ENCODE measurements at places on chromosomes 13 and 19.

- no peak for DNase-seq
These were observed 323.7 kb upstream of the HTR2A start for GRCh38 chr13:47220453-47221140.

DNA sequence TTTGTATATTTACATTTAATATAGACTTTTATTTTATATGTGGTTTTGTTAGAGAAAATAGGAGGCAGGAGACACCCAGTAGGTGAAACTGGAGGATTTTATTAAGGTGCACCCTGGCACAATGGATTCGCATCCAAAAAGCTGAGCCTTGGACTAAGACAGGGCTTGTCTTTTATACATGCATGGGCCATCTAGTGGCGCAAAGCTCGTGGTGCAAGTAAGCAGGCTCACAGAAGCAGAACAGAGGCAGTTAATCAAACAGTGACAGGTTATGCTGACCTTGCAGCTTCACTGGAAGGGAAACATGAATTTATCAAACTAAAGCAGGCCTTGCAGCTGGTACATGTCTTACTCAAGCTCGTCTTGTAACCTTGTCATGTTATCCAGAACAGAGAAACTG is 58.8 kb upstream of the ZNF681 start:
- DNase-seq: peak; percentile 3

DNA sequence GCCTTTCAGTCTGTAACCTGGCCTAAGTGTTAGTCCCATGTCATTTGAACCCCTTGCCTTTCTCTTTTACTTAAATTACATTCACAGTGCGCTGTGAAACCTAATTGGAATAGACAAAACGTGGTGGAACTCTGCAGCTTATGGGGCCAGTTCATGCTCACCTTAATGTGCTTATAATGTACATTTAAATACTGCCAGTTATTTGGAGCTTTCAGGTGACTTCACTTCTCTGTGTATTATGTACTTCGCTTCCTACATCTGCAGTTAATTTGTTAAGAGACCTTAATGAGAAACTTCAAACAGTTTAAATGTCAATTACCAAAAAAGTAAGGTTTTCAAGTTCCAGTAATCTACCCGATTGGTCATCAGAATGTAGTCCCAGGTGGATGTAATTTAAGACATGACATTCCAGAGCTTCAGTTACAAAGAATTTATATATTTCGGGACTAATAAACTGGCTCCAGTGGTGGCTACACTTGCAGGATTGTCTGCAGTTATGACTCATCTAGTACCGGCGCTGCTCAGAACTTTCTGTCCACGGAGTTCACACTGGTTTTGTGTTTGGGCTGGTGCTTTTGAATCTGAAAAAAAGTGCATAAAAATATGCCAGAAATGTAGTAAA is 125.3 kb downstream of the TM9SF2 start:
- peak; percentile 43 for DNase-seq

DNA sequence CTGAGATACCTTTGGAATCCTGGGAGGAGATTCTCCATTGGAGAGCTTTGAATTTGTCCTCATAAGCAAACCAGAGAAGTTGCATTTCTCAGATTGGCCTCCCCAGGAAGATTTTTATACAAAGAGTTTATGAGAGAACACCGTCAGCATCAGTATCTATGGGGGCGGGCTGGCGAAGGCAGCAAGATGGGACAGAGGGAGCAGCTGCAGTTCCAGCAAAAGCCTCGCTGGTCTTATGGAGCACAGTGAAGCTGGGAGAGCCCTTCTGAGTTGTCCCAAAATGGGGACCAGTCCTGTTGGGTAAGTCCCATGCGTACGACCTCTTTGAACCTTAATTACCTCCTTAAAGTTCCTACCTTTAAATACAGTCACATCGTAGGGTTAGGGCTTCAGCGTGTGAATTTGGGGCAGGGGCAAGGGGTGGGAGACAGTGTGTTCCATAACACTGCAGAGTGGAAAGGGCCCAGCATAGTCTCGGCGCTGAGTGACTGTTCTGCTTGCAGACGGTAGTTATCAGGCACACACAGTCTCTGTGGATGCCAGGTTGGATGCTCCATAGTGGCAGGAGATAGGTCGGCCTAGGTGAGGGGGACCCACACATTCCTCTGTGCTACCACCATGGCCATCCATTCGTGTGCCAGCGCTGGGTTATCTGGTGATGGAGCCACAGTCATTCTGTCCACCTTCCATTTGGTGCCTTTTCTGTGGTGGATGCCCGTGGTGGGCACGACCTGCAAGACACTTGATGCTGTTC is 34.9 kb upstream of the GPR183 start:
- no peak for DNase-seq

DNA sequence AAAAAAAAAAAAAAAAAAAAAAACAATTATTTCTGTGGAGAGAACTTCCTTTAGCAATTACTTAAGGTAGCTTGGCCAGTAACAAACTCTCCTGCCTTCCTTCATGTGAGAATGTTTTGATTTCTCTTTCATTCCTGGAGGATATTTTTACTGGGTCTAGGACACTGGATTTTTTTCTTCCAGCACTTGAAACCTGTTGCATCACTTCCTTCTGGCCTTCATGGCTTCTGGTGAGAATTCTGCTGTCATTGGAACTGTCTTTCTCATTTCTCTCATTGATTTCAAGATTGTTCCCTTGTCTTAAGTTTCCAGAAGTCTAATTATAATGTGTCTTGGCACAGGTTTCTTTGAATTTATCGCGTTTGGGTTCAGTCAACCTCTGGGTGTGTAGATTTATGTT is 19.3 kb upstream of the RAB20 start:
- DNase-seq: no peak

DNA sequence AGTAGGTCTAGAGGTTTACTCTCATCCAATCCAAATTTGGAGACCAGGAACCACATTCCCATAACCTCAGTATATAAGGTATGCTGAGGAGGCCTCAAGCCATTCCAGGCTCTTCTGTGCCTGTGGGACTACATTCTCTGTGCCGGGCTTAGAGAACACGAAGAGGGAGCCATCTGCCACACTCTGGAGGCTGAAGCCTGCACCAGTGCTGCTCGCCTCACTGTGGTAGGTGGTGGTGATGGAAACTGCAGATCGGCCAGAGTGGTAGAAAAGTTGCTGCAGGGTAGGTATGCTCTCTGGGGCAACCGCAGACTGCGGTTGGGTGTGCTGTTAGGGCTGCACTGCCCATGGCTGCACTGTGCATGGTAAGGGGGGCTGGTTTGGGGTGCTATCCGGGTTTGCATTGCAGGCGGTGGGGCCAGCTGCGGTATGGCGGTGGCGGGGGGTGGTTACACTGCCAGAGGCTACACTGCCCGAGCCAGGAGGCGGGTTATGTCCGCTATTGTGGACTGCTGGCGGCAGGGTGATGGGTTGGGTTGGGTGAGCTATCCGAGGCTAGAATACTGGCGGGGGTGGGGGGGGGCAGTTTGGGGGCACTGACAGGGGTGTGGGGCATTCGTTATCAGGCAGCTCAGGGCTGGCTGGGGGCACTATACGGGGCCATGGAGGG is 145.0 kb downstream of the TNFRSF19 start:
- no peak for DNase-seq

DNA sequence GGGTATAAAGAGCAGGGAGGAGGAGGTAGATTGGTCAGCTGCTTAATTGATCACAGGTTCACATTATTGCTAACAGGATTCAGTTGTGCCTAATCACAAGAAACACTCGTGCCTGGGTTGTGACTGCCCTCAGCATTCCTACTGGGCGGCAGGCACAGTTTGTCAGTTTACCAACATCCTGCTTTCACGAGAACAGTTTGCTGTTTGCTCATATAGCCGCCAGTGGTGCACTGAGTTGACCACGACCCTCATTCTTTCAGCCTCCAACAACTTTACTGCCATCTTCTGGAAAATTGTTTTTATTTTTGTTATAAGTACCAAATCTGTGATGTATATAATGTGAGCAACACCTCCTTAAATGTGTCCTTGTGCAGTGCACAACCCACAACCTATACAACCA is 16.2 kb upstream of the IFT88 start:
- peak; percentile 28 for DNase-seq

DNA sequence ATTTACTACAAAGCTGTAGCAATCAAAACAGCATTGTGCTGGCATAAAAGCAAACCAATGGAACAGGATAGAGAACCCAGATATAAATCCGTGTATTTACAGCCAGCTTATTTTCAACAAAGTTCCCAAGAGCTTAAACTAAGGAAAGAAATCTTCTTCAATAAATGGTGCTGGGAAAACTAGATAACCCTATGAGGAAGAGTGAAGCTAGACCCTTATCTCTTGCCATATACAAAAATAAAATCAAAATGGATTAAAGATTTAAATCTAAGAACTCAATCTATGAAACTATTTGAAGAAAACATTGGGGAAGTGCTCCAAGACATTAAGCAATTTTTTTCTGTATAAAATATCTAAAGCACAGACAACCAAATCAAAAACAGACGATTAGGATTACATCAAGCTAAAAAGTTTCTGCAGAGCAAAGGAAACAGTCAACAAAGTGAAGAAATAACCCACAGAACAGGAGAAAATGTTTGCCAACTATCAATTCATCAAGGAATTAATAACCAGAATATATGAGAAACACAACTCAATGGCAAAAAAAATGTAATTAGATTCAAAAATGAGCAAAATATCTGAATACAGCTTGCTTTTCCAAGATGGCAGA is 480.7 kb downstream of the LMO7 start:
- no peak for DNase-seq

- no peak for DNase-seq
These were observed 598.7 kb upstream of the SPRY2 start for GRCh38 chr13:80939581-80939980.
